ENCODE measurements at places on chromosomes 7 and 10. TPM values are rescaled to one million over a fixed set of nuclear protein-coding genes. Genes with fewer than 3 reads are reported as not detected.

ARHGEF35 gene
- 2.5 TPM for total RNA-seq

GPR26 gene
- total RNA-seq: not detected

TEX36 gene
- total RNA-seq: not detected

SPDYE2 gene
- total RNA-seq: not detected

PPP1R9A gene
- 0.60 TPM for total RNA-seq

KNDC1 gene
- total RNA-seq: 3.3 TPM

TRA2A gene
- 27.3 TPM for total RNA-seq

NUTM2A gene
- 0.34 TPM for total RNA-seq

FAM204A gene
- 35.8 TPM for total RNA-seq

CNPY1 gene
- not detected for total RNA-seq

MMD2 gene
- not detected for total RNA-seq

MPP7 gene
- under 0.01 TPM for total RNA-seq

MRPS24 gene
- total RNA-seq: 105 TPM

FAM13C gene
- 5.7 TPM for total RNA-seq

DOCK4 gene
- total RNA-seq: 10.4 TPM

GIMAP7 gene
- not detected for total RNA-seq

ACBD7 gene
- 0.79 TPM for total RNA-seq

FAM131B gene
- 8.2 TPM for total RNA-seq

SPDYE1 gene
- under 0.01 TPM for total RNA-seq

C10orf53 gene
- total RNA-seq: not detected

ELFN1 gene
- total RNA-seq: 3.0 TPM

CALHM1 gene
- total RNA-seq: not detected

ZNF736 gene
- total RNA-seq: 8.8 TPM

AOAH gene
- not detected for total RNA-seq

Measured in bronchial smooth muscle cell (primary cell).